ENCODE measurements at places on chromosomes 2 and 18. TPM values are rescaled to one million over a fixed set of nuclear protein-coding genes. Genes with fewer than 3 reads are reported as not detected.

Gene KLHL41
- 0.07 TPM for total RNA-seq

Gene ITGB6
- total RNA-seq: not detected

Gene MPP4
- total RNA-seq: not detected

Gene SPP2
- not detected for total RNA-seq

Gene LYPD1
- not detected for total RNA-seq

Gene LPIN2
- 111 TPM for total RNA-seq

Gene PDE1A
- not detected for total RNA-seq

Gene CELF4
- not detected for total RNA-seq

Gene VWA3B
- total RNA-seq: not detected

Gene RMC1
- total RNA-seq: 51.0 TPM

Gene FRZB
- not detected for total RNA-seq

Gene CYP27A1
- total RNA-seq: not detected

Gene BMP10
- not detected for total RNA-seq

Gene DUSP19
- 1.0 TPM for total RNA-seq

Gene EPAS1
- total RNA-seq: 16.2 TPM

Gene HK2
- 120 TPM for total RNA-seq

Gene CXCR1
- total RNA-seq: not detected

Gene GAREM2
- total RNA-seq: 7.9 TPM

Gene NT5DC4
- not detected for total RNA-seq

Gene SULT1C4
- total RNA-seq: not detected

Gene TNS1
- total RNA-seq: 1.3 TPM

Gene RTP5
- 0.07 TPM for total RNA-seq

Gene MC5R
- total RNA-seq: not detected

Gene HOXD1
- total RNA-seq: not detected

Gene IL37
- total RNA-seq: not detected

Gene PLGLB2
- 1.8 TPM for total RNA-seq

Gene CCDC85A
- not detected for total RNA-seq

Gene ACSL3
- total RNA-seq: 67.5 TPM

Gene BIN1
- total RNA-seq: 38.3 TPM

Gene KCNK3
- not detected for total RNA-seq

Gene RAD51AP2
- total RNA-seq: not detected

Gene C2orf78
- total RNA-seq: 0.07 TPM

Gene TUBA3E
- not detected for total RNA-seq

Data from activated CD4-positive, alpha-beta T cell treated with anti-CD3 and anti-CD28 coated beads, Interleukin-2, amount 10 ng/mL, durations not matched to agents 24 days and 14 days (primary cell).